ENCODE measurements at places on chromosomes 2 and 18.

- DNase-seq, result no peak
Measured at GRCh38 chr18:2354292-2354691, 217.0 kb downstream of the METTL4 start.

- no peak for DNase-seq
Measured at GRCh38 chr18:62399781-62400308, 74.7 kb downstream of the TNFRSF11A start.

- no peak for DNase-seq
Measured at GRCh38 chr18:58828399-58829121, 36.1 kb upstream of the ZNF532 start.

GRCh38 chr2:234164493-234165413 is 114.3 kb downstream of the SPP2 start:
- no peak for DNase-seq

DNA sequence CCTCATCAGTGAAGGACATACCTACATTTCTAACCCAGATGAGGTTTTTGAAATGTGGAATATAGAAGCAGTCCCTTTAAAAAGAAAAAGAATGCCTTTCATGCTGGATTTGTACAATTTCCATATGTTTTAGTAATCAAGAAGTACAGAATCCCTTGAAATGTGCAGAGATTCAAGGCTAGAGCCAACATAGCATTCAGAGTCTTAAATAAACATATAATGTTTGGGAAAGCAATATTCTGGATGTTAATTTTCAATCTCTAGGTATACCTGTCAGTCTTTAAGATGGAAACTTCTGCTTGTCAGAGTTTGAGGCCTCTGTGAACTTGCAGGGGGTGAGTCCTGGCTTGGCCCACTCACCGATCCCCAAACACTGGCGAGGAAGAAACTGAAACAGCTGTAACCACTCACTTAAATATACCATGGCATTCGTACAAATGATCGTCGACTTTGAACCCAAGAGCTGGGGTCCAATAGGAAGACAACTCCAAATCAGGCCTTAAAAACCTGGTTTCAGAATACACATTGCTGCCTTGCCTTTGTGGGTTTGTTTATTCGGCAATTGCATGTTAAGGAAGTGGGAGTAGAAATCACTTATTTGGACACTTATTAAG is 132.8 kb upstream of the NCK2 start:
- DNase-seq, result no peak

Measured in inflammatory macrophage treated with lipopolysaccharide for 4 hours (primary cell).